ENCODE measurements at places on chromosomes 4 and X.

- DNase-seq, result no peak
Measured at GRCh38 chrX:13685126-13685763, 3.7 kb upstream of the RAB9A start.

DNA sequence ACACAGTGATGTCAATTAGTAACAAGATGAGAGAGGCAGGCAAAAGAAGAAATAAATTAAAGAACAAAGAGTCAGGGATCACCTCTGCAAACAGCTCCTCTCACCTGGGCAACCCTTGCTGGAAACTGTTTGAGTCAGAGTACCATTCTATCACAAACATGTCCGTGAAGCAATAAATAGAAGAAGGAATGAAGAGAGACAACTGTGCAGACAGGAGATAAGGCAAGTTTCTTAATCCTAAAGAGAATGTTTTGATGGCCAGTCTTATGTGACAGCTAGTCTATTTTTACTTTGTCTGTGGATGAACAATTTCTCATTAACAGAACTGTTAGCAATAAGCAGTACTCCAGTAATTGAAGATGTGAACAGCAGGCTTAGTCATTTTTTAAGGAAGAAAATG is 422.4 kb downstream of the DMD start:
- DNase-seq, result no peak

DNA sequence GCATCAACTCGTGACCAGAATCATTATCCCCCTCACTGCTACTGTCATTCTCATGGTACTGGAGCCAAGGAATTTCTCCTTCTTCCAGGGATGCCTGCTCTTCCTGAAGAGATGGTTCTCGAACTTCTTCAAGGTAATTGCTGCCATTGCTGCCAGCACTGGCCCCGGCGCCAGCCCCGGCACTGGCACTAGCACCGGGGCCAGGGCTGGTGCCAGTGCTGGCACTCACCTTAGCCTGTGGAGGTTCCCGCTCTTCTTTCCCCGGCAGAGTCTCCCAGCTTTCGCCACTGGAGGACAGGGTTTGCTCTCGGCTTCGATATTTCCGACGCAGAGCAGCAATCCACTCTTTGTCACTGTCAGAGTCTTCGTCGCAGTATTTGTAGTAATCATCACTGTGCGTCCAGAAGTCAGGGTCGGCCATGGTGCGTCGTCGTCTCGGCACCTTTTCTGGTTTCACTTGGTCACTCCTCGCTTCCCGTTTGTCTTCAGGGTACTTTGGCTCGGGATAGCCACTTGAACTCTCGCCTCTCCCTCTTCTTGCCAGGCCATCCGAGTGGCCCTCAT is 3.4 kb downstream of the PJA1 start:
- DNase-seq, result no peak

- DNase-seq, result no peak
Measured at GRCh38 chrX:152958047-152958446, 35.9 kb downstream of the PNMA5 start.

DNA sequence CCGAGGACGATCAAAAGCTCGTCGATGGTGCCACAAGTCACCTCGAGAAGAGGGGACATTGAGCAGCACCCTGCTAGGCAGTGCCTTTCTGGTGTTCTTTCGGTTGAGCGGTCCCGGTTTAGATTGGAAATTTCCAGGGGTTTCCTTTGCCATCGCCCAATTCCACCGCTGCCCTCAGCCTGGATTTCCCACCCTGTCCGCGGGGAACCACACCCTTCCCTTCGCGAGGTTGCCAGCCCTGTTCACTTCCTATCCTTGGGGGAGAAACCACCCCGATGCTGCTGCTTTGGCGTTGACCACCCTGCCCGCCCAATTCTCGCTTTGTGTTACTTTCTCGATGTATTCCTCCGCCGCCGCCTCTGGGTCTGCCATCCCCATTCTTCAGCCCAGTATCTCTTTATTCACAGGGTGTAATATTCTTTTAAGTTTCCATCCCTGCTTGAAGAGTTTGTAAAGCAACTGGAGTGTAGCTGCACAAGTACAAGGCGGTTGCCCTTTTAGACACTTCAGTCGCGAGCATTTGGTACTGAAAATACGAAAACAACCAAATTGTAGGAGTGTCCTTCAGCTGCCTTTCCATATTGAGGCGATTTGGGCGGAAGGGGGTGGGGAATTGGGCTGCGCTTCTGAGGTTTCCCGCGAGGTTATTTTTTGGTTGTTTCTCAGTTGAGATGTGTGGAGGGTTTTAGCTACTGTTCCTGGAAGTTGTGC is 1.1 kb downstream of the OGT start:
- no peak for DNase-seq

- no peak for DNase-seq
Measured at GRCh38 chrX:22247169-22247568, 25.5 kb upstream of the CBLL2 start.

- DNase-seq, result no peak
Measured at GRCh38 chr4:48015216-48015615, 1.3 kb downstream of the CNGA1 start.

DNA sequence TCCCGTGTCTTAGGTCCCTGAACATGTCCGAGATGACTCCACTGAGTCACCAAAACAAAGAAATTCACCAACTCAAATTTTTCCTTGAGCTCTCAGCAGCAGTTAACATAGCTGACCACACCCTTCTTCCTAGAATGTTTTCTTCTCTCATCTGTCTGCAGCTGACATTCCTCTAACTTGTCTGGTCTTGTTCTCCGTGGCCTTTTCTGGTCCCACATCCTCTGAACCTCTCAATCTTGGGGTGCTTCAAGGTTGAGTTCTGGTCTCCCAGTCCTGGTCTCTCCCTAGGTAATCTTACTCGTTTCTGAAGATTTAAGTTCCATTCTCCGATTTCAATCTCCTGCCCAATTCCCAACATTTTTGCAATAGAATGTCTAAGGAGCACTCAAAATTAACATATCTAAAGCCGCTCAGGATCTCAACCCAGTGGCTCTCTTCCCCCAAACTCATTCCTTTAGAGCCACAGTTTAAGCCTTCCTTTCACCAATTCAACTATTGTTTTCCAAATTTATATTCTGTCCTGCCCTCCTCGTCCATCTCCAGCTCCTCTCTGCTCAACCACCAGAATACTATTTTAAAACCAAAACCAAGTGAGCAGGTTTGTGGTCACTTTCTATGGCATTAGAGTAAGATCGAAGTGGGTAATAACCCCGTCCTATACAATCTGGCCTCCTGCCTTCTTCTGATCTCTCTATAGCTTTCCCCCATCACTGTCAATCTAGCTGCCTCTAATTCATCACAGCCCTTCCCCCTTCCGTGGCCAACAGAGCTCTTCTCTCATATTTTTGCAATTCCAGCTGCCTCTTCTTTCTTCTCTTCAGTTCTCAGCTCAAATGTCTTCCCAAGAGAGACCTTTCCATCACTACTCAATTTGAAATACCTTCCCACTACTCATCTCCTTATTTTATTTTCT is 1.2 kb downstream of the TRIML2 start:
- no peak for DNase-seq

Measured in stimulated activated CD4-positive, alpha-beta T cell treated with anti-CD3 and anti-CD28 coated beads, Interleukin-12 subunit alpha, Interleukin-12 subunit beta, amount 100 ng/mL, for 48 hours (primary cell).